ENCODE measurements at places on chromosomes 7 and 10.
A peak's percentile ranks its signal among the peaks of the same experiment; 100 is the strongest.

GRCh38 chr7:50262446-50262845, 42.1 kb upstream of the IKZF1 start:
- no peak for DNase-seq

DNA sequence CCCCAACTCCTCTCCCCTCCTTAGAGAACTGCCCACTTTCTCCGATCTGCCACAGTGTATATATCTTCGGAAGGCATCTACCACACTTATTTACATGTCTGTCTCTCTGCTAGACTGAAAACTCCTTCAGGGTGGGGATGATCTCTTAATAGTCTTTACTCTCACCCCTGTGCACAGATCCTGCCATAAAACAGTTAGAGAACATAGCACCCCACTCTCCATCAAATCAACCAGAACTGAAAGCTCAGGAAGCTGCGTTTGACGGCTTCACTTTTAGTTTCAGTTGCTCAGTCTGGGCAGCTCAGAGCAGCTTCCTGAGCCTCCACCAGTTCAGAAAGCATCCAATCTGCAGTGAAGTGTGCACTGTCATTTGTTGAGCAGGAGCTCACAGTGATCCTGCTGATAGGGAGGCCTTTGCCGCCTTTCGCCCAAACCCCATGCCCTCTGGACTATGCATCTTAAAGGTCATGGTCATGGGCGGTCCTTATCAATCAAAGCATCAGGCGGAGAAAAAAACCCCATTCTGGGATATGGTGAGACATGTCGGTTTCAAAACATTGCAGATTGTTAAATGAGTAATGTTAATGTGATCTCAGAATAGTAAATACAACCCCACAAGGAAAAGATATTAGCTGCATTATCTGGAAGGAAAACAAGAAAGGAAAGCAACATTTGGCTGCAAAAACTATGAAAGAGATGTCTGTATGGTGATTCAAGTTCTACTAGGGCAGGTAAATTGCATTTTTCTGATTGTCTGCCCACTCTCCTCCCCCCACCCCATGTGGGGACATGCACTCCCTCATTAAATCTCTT, 167.1 kb upstream of the ADO start:
- DNase-seq = no peak

GRCh38 chr10:27446091-27446918, 57.8 kb upstream of the RAB18 start:
- peak; percentile 59 for DNase-seq

GRCh38 chr7:131039836-131040235, 287.8 kb upstream of the MKLN1 start:
- no peak for DNase-seq

DNA sequence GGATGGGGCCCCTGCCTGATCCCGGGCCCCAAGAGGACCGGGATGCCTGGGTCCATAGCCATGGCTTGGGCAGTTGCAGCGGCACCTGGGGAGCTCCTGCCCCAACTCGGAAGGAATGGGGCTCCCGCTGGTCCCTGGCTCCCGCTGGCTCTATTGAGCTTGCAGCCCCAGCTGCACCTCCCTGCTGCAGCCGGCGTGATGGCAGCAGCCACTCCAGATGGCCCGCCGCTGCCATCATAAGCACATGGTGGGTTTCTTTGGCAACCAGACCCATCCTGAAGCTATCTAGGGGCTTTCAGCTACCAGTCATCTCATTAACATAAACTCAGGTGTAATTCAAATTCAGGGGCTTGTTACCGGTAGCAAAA, 11.1 kb upstream of the DNMBP start:
- no peak for DNase-seq

- DNase-seq = no peak
Observed at GRCh38 chr7:30877015-30877769, 34.5 kb upstream of the AQP1 start.
